ELF-1 (cell line): ENCODE measurements at places on chromosomes 12 and 14.

DNA sequence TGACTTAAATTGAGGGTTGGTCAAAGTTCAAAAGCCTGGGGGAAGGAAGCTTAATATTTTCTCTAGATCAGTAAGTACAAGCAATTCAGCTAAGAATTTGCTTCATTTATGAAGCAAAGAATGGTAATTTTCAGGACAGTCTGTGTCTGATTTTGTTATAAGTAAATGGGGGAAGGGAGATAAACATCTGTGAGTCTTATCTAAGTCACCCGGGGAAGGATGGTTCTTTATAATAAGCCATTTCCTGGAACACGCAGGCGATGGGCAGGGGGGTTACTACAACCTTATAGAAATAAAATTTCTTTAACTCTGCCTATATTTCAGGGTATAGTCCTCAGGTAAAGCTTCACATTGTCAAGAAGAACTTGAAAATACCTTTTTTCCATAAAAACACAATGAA is 42.9 kb downstream of the HELB start:
- no peak for DNase-seq

DNA sequence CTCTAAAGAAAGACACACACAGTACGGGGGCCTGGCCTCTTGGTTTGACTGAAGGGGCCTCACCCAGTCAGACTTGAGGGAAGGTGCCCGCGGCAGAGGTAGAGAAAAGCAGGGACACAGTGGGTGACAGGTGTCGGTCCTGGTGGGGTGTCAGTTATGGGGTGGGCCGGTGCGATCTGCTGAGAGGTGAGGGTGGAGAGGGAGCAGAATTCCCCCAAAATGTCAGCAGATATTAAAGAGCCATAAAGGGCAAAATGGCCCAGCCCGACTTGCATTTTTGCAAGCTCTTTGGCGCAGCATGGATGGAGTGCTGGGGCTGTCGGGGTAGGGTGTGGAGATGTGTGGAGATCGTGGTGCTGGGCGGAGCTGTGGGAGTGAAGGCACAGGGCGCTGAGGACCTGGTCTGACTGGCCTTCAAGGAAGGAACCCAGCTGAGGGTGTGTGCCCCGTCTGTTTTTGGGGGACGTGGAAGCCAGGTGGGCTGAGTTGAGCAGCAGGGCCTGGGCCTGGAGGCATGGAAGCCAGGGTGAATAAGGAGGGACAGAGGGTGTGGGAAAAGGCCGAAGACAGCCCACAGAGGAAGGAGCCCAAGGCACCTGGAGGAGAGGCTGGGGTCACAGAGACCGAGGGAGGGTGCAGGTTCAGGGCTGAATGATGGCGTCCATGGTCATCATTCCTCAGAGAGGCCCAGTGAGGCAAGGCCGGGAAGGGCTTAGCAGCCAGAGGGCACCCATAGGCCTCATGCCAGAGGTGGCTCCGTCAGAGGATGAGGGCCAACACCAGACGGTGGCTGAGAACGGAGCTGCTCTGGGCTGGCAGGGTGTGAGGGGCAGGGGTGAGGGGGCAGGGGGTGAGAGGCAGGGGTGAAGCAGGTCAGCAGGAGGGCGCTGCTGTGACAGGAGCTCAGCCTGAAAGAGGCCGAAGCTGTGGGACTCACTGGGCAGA is 48.2 kb upstream of the DYNC1H1 start:
- no peak for DNase-seq

- DNase-seq = no peak
Measured at GRCh38 chr14:22492622-22493542, 96.1 kb downstream of the DAD1 start.

- DNase-seq = no peak
Measured at GRCh38 chr12:112367965-112368364, 14.3 kb downstream of the HECTD4 start.

- peak; percentile 59 for DNase-seq
Measured at GRCh38 chr14:105937253-105938054, 411.1 kb downstream of the TMEM121 start.

DNA sequence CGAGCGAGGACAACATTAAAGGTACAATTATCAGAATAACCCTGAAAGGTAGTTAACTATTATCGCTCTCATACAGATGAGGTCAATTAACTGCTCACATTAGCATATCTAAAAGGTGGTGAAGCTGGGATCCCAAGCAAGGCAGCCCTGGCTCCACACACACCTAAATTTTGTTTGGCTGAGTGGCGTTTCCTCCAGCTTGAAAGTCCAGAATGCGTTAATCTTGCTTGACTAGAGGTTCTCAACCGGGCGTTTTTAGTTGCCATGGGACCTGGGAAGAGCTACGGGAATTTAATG is 531 bp downstream of the DLGAP5 start:
- no peak for DNase-seq

DNA sequence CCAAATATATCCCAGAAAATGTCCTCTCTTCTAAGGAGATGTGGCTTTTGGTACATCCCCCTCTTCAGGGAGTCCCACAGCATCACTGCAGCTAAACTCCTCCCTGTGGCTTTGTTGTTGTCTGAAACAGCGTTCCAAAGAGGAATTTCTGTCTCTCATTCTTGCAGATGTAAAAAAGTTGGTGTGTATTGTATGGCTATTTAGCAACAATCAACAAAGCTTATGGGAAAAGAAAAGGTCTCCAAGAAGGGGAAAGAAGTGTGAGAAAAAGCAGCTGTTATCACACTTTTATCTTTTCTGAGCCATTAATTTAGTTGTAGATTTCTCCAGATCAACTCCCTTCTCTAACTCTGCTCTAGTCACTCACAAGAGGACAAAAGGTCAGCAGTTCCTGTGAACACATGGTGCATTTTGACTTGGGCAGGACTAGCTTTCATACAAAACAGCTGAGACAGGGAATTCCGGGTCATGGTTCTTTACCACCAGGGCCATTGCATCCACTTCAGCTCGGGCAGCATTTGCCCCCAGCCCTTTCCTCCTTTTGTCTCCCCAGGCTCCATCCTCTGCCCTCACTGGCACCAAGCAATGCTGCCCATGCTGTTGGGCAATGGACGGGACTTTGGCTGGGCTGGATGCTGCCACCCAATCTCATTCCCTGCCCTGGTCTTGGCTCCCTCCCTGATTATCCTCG is 184.7 kb downstream of the TMX1 start:
- DNase-seq = no peak

DNA sequence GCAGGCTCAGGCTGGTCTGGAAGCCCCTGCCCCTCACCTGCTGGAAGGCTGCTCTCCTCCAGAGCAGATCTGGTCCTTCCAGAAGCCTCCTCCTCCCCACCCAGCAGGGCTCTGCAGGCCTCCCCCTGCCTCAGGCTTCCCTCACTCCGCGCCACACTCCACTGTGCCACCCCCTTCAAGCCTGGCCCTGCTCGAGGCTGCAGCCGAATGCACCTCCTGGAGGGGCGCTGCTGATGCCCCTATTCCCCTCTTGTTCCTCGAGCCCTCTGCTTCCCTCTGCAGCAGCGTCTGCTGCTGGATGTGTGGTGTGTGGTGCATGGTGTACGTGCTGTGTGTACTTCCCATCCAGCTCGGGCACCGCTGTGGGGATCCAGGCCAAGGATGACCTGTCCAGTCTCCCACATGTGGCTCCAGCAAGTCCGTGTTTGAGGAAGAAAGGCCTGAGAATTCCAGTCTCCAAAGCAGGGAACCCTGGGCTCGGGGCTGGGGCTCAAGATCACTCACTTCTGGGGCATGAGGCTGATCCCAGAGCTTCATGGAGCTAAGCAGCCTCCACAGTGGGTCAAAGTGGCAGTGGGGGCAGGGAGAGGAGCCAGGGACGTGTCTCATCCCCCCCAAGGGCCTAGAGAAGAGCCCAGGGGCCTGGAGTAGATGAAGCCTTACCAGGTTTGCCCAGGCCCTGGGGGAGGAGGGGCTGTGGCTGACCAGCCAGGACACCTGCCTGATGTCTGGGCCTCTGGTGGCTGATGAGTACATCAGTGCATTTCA is 136.0 kb upstream of the C14orf180 start:
- peak; percentile 49 for DNase-seq

DNA sequence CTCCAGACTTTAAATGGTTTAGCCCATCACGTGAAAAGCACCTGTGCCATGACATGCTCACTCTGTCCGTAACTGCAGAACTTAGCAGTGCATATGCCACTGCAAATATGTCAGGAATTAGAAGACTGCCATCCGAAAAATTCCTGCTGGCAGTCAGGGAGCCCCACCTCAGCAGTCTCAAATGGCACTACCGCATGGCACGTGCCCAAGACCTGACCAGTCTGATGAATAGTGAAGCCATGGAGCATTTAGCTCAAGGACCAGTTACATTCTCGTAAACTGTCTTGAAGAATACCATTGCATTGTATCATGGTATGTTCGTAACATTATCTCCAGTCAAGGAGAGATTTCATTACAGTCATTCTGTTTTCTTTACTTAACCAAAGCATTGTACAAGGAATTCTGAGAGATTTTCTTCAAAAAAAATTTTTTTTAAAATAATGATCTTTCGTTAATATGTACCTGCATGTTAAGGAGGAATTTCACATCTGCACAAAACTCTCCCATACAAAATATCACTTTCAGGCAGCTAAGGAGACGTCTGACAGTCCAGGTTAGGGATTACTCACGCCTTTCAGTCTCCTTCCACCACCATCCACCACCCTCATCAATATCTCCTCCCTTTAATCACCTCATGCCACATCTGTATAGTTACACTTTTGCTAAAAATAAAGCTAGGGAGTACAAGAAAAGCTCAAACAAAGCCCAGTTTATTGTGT is 138.5 kb downstream of the ANO2 start:
- DNase-seq = no peak

DNA sequence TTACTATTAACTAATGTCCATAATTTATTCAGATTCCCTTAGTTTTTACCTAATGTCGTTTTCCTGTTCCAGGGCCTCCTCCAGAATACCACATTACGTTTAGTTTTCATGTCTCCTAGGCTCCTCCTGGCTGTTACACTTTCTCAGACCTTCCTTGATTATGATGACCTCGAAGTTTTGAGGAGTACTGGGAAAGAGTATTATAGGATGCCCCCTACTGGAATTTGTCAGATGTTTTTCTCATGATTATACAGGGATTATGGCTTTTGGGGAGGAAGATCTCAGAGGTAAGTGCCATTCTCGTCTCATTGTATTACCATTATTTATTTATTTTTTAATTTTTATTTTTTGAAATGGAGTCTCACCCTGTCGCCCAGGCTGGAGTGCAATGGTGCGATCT is 17.7 kb upstream of the C1S start:
- no peak for DNase-seq

GRCh38 chr14:99757331-99758070 is 35.7 kb upstream of the EML1 start:
- no peak for DNase-seq

- no peak for DNase-seq
Measured at GRCh38 chr12:57611827-57612710, 834 bp downstream of the ARHGEF25 start.

DNA sequence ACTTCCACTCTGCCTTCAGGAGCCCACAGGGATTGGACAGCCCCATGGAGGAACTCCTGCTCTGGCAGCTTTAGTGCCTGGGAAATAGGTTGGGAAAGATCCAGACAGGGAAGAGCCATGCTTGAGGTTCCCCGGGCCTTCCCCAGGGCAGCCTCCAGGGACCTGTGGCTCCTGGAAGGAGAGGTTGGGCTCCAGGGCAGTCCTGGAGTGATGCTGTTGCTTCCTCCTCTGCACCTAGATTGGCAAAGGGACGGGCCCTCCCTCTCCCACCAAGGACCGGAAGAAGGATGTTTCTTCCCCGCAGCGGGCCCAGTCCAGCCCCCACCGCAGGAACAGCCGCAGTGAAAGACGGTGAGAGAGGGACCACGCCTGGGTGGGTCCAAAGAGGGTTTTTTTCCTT is 16.5 kb downstream of the VASH1 start:
- no peak for DNase-seq

GRCh38 chr14:95045106-95045701 is 112.1 kb downstream of the DICER1 start:
- peak; percentile 14 for DNase-seq

DNA sequence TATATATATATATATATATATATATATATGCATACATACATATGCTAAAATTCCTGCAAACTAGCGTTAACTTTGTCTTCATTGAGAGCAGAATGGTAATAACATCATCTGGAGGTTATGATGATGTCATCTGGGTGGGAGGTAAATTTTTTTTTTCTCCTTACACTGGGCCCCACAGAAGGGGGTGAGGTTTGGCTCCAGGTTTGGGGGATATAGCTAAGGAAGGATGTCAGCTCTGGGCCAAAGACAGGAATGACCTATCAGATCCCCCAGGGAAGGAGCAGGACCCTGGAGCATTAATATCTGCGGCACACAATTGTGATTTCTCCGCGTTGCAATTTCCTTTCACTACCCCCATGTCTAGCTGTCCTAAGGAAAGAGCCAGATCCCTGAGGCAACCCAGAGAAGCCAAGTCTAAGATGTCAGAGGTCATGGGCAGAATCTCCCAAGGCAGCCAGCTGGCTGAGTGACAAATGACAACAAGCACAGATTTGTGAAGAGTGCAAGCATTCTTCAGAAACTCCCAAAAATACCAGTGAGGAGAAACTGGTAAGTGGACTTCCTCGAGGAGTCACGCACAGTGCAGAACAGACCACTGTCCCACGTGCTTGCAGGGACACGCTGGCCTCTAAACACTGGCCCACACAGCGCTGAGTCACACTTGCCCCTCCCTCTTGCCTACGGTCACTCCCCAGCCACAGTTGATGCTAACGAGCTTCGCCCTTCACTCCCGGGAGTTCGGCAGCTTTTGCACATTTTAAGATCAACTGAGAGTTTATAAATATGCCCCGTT is 9.9 kb downstream of the UBC start:
- peak; percentile 80 for DNase-seq

DNA sequence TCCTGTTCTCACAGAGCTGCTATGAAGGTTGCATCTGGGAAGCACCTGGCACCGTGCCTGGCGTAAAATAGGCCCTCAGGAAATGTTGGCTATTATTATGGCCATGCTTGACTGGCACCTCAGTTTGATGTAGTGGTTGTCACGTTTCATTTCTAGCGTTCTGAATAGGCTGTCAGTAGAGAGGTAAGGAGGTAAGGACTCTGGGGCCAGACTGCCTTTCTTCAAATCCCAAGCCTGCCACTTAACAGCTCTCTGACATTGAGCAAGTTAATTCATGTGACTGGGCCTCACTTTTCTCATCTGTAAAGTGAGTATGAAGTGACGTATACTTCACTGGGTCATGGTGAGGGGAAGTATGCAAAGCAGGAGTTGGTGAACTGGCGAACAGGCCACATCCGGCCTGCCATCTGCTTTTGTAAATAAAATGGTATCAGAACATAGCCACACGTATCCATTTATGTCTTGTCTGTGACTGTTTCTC is 196.2 kb downstream of the CACNA1C start:
- DNase-seq = no peak

DNA sequence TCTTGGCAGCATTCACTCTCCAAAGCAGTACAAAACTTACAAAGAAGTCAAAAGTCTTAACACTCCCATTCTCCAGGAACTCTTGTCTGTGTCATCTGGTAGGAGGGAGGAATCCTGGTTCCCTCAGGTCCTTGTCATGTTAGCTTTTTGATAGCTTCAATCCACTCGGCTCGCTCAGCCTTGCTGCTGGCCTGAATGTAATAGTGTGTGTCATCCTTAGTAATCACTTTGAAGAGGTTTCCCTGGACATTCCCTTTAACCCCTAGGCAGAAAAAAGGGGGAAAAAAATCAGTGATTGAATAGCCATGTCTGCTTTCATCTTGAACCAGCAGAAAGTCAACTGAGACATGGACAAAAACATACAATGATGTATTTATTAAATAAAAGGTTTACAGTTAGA is 24.8 kb downstream of the PLEK2 start:
- no peak for DNase-seq
